ENCODE measurements at places on chromosomes 1 and 21.

GRCh38 chr1:230326971-230327891, 98.9 kb downstream of the PGBD5 start:
- DNase-seq, result no peak

DNA sequence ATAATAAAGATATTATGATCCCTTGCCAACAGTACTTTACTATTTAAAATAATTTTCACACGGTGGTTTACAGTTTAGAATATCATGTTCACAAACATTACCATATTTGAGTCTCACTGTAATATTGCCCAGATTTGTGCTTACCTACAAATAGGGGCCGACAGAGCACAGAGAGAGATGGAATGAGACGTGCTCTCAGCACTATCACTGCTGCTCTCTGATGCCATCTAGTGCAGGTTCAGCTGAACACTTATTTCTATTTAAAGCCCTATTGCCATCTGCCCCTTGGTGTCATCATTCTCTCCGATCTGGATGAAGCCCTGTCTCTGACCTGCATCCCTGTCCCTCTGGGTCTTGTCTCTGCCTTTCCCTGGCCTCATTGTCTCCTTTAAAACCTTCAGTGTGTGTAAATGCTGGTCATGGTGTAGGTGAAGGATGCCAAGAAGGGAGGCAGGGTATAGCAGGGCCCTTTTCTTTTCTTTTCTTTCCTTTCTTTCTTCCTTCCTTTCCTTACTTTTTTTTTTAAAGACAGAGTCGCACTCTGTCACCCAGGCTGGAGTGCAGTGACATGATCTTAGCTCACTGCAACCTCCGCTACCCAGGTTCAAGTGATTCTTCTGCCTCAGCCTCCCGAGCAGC, 6.9 kb upstream of the GPATCH4 start:
- no peak for DNase-seq

DNA sequence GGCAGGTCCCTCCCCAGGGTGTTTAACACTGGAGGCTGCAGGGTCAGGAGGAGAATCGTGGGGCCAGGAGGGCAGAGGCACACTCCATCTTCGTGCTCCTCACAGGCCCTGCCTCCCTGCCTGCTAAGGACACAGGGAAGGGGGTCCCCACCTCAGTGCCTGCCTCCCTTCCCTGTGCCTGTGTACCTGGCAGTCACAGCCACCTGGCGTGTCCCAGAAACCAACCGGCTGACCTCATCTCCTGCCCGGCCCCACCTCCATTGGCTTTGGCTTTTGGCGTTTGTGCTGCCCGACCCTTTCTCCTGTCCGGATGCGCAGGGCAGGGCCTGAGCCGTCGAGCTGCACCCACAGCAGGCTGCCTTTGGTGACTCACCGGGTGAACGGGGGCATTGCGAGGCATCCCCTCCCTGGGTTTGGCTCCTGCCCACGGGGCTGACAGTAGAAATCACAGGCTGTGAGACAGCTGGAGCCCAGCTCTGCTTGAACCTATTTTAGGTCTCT, 623 bp upstream of the BGLAP start:
- DNase-seq, result no peak

DNA sequence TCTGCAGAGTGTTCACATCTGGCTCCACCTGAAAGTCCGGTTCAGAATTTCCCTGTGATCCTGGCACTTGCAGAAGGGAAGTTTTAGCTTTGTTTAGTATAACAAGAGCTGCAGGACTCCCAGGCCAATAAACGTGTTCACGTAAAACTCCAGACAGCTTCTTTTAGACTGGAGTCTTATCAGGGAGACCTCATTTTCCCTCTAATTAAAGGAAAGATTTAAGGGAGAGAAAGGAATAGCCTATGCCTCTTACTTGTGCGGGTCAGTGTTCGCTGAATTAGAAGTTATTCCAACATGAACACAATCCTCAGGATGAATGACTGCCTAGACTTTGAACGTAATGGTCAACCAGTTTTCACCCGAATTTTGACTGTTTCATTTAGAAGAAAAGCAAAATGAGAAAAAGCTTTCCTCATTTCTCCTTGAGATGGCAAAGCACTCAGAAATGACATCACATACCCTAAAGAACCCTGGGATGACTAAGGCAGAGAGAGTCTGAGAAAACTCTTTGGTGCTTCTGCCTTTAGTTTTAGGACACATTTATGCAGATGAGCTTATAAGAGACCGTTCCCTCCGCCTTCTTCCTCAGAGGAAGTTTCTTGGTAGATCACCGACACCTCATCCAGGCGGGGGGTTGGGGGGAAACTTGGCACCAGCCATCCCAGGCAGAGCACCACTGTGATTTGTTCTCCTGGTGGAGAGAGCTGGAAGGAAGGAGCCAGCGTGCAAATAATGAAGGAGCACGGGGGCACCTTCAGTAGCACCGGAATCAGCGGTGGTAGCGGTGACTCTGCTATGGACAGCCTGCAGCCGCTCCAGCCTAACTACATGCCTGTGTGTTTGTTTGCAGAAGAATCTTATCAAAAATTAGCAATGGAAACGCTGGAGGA, 202.1 kb upstream of the SGIP1 start:
- DNase-seq, result no peak

- DNase-seq, result no peak
Observed at GRCh38 chr1:48887796-48888195, 111.1 kb upstream of the BEND5 start.

- no peak for DNase-seq
Observed at GRCh38 chr1:200442537-200443156, 32.8 kb upstream of the ZNF281 start.

DNA sequence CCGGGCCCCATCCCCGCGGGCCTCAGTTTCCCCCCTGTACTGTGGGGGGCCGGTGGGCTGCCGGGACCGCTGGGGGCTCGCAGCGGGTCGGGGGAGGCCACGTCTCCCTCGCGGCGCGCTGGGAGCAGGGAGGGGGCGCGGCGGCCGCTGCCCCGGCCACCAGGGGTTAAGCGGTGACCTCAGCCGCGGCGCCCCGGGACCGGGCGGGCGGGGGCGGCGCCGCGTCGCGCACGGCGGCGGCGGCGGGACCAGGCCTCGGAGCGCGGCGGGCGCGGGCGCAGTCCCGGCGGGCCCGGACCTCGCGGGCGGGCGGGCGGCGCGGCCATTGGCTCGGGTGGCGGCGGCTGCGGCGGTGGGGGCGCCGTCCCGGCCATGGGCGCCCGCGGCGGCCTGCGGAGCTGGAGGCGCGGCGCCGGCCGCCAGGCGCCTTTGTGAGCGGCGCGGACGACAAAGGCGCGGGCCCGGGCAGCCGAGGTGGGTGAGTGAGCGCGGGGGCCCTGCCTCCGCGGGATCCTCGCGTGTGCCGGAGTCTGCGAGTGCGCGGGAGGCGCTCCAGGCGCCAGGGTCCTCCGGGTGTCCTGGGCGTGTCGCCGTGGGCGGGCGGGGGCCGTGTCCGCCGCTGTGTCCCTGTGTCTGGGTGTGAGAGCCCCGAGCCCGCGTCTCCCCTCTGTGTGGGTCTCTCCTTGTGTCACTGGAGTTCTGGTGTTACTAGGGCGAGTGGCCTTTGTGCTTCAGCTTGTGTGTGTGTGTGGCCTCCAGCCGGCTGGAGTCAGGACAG, at the start of gene ARHGEF10L:
Gene ARHGEF10L (plus strand): TSS at position 222 of the 778 bp plus-strand sequence. CDS start 40,898 bp downstream, outside the sequence.
- no peak for DNase-seq

- no peak for DNase-seq
Observed at GRCh38 chr1:60134716-60135115, 61.1 kb upstream of the C1orf87 start.

GRCh38 chr21:40129809-40130208, 262.6 kb downstream of the PCP4 start:
- DNase-seq, result no peak

- peak; percentile 50 for DNase-seq
Observed at GRCh38 chr21:34845521-34846451, 177.0 kb downstream of the CLIC6 start.

GRCh38 chr1:233379869-233380438, 52.4 kb downstream of the MAP3K21 start:
- no peak for DNase-seq

- no peak for DNase-seq
Observed at GRCh38 chr1:198543670-198544260, 3.3 kb upstream of the ATP6V1G3 start.

DNA sequence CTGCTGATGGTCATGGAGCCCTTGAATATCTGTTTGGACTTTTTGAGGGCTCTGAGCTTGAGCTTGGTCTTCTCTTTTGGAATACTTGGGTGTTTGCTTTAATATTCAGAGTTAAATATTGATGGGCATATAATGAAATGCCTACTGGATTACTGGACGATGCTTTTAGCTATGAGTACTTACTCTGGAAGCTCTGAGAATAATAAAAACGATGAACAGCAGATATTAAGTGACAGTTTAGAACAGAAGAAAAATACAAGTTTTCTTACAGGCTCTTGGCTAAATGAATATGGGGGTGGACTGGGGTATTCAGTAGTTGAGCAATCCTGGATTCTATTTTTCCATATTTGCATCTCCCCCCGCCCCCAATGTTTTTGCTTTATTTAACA, 20.7 kb downstream of the GALNT2 start:
- DNase-seq, result no peak

DNA sequence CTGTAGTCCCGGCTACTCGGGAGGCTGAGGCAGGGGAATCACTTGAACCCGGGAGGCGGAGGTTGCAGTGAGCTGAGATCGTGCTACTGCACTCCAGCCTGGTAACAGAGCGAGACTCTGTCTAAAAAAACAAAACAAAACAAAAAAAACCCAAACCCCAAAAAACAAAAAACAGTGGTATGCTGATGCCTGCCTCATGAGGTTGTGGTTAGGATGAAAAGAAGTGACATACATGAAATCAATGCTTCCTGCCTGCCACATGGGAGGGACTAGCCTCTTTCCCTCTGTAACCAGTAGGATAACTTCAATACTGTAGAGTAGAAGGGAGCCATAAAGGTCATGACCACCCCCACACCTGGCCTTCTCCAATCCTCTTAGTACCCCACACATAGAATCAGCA, 55.2 kb downstream of the TENT5C start:
- no peak for DNase-seq

DNA sequence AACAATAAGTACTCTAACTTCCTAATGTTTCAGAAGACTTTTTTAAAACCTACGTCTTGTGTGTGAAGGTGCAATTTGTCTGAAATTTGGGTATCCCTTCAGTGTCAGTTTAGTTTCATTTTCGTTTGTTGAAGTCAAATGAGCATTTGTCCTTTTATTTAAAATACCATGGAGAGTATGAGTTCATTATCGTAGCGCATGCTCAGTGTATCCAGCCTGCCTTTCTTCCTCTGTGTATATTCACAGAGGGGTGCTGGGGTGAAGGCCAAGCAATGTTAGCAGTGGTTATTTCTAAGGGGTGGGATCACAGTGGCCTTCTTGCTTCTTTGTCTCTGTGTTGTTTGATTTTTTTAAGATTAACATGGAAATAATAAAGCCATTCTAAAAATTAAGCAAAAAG, 43.2 kb downstream of the CNN3 start:
- no peak for DNase-seq

DNA sequence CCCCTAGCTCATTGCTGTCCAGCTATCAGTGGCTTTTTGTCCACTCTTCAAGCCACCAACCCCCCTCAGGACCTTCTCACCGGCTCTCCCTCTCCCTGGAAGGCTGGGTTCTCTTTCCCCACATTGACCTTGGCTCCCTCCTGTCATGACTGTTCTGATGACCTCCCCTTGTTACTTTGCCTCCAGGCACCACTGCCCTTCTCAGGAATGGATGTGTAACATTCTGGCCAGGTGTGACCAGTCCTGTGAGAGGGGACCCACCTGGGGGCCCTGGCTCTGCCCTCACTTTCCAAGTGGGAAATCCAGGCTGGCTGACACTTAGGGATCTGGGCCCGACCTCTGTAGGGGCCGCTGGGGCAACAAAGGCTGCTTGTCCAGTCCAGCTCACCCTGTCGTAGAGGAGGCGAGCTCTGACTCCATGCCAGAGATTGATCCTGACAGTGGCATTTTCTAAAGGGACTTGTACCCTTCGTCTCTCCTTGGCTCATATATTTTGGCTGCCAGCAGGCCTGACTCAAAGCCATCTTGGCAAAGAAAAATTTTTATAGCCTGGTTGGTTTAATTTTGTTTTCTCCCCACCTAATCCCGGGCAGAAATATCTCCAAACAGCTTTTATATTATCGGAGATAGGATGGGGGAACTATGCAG, 37.9 kb upstream of the USP24 start:
- no peak for DNase-seq

DNA sequence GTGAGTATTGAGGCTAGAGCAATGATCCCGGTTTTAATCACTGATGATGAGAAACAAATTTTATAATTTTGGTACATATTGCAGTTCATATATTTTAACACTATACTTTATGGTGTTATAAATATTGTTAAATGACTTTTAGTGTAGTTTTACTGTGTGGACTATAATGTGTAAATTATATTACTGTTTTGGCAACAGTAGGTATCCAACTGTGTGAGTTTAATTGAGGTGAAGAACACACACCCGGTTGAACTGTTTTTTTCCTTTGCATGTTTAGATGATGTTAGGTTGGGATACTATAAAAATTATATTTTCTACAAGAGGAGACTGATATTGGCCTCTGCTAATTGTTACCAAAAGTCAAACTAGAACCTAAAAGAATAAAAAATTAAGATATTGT, 166.5 kb downstream of the SDCCAG8 start:
- no peak for DNase-seq

DNA sequence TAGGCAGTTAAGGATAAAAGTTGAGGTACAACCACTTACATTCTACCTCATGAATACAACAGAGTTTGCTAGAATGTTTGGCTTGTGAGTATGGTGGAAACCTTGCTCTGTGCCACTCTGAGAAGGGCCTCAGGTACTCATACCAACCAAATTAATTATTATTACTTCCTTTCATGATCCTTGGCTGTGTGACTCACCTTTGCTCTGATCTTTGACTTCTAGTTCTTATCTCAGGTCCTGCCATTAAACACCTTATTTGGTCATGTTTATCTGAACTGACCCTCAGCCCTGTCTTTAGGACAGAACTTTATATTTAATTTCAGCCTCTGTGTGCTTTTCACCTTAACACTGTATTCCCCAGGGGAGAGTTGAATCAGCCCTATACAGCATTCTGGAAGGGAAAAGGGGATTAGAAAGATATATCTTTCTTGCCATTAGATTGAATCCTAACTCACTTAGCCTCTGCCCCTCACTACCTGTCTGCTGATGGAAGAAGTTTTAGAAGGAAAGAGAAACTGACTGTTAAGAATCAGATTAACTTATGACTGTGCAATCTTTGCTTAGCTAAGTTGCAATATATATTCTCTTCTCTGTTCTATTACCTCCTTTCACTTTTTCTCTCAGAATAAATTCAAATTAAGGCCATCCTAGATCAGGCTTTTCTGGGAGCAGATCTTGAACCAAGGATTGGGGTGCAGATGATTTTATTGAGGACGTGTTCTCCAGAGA, 260.4 kb upstream of the DPYD start:
- DNase-seq, result no peak

GRCh38 chr1:248837781-248838356, at the start of gene ZNF672:
Gene ZNF672, plus strand, starts transcription at chr1:248838224. Its CDS starts 9,051 bp downstream, at chr1:248847275.
- peak; percentile 88 for DNase-seq
